ENCODE measurements at places on chromosomes 2 and 18.

DNA sequence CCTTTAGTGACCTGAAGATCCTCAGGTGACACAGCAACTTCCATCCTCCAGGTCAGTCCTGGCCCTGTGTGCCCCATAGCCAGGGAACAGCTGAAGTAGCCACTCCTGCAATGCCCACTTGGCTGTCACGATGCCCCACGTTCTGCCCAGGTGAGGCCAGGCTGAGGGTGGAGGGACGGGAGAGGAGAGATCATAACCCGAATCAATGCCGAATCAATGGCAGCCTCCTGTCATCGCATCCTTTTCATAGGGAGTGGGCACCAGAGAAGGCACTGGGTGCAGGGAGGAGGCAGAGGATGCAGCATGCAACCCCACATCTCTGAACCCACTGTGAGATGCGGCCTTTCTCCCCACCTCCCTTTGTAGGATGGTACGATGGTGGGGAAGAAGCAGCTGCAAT, 75.3 kb upstream of the EPC2 start:
- no peak for DNase-seq

- DNase-seq: no peak
Measured at GRCh38 chr2:189285349-189285748, 105.8 kb upstream of the COL5A2 start.

- DNase-seq: peak; percentile 67
Measured at GRCh38 chr2:231925303-231926179, 655 bp downstream of the NPPC start.

- DNase-seq: no peak
Measured at GRCh38 chr2:238743243-238744065, 104.4 kb upstream of the TWIST2 start.

- DNase-seq: no peak
Measured at GRCh38 chr2:212712991-212713390, 174.4 kb upstream of the ERBB4 start.

DNA sequence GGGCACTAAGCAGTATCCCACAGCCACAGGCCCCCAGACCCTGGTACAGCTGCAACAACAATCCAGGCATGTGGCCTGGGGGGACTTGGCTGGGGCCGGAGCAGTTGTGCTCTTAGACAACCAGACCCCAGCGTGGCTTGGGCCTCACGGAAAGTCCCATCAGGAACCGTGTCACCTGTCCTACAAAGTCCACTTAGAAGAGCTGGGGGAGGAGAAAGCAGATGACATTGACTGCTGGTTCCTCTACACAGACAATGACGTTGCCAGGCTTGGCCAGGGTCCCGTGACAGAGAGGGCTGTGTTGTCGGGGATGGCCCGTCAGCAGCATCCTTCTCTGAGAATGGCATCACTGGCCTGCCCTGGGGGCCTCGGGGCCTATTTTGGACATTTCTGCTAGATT, 124.5 kb downstream of the SEPTIN10 start:
- DNase-seq: no peak

DNA sequence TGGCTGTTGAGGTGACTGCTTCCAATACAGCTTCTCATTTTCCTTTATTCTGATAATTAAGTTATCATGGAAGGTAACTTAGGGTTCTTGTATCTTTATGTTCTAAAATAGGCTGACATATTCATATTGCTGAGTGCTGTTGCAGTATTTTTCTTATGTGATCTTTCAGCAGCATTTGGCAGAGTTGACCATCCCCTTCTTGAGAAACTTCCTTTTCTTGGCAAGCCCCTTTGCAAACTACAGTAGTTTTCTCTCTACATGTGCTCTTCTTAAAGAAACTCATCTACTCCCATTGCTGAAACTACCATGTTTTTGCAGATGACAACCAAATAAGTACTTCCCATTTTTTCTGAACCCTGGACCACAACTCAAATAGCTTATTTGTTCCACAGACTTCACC, 476.5 kb upstream of the TRIB2 start:
- DNase-seq: no peak

- no peak for DNase-seq
Measured at GRCh38 chr2:58137221-58137620, 90.6 kb downstream of the VRK2 start.

GRCh38 chr2:16639431-16639830, 26.2 kb downstream of the CYRIA start:
- DNase-seq: no peak

GRCh38 chr2:233968556-233968955, 51.4 kb downstream of the TRPM8 start:
- DNase-seq: no peak

- no peak for DNase-seq
Measured at GRCh38 chr2:20421988-20422370, 24.9 kb upstream of the RHOB start.

DNA sequence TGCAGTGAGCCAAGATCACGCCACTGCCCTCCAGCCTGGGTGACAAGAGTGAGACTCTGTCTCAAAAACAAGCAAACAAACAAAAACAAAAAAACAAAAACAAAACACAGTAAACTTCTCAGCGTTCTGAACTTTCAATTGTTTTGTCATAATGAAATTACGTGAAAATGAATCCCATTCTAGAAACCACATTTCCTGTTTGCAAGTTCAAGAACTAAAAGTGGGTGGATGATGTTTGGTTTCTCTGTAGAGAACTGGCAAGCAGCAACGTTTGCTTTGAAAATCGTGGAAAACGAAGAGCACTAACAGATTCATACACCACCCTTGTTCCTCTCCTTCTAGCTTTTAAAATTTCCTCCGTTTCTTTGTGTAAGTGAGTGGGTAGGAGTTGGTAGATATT, 226.1 kb upstream of the LYPD1 start:
- DNase-seq: no peak

DNA sequence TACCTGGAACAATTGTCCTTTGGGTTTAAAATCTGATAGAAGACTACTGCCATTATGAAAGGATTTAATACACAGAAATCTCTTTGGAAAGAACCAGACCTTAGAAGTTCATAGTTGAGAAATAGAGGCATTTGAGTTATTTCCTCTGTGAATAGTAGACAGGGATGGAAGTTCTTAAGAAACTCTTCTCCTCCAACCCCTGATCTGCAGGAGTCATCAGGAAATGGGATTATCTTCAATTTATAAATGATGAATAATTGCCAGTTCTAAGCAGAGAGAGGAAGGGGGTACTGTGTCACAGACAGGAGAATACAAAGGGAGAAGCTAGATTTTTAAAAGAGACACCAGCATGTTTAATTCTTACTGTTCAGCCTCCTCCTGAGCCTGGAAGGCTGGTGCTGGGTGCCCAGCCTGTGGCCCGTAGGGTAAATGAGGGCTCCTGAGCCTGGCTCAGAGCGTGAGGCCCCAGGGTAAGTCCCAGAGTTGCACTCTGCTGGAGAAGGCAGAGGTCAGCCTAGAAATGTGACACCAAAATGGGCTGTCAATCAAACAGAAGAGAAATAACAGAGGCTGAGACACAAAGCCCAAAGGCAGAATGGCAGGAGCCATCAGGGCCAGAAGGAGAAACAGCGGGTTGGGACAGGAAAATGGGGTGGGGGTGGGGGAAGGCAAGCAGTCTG, 58.2 kb upstream of the PKDCC start:
- no peak for DNase-seq

DNA sequence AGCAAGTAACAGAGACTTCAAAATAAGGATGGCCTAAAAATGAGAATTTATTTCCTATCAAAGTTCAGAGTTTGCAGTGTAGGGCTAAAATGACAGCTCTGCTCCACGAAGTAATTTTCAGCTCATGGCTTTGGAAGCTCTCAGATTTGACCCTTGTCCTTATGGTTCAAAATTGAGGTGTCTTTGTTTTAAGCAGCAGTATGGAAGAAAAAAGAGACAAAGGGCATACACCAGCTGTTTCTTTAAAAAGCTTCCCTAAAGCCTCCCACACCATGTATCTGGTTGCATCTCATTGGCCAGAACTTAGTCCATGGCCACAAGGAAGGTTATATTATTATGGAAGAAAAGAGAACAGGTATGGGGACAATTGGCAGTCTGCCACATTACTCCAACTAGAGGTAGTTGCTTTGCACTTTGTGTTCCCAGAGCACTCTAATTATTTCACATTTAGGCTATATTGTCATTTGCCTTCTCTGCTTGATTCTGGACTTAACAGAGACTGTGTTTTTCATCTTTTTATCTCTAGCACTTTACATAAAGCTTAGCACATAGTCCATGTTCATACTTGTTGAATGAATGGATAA, 180.4 kb downstream of the MCFD2 start:
- no peak for DNase-seq

DNA sequence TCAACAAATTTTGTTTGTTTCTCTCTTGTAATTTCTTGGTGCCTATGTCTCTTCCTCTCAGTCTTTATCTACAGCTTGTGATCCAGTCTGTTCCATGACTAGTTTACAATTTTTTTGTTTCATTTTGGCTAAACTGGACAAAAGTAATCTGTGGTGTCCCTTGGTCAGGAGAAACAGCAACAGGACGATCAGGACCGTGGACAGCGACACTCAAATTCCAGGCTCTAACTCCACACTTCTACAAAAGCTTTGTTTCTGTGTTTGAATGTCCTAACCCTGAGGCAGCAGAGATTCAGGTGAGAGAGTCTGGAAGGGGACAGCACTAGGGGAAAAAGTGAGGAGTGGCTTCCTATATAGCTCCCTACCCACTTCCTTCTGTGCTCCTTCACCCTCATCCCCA, 593.3 kb upstream of the FANCL start:
- no peak for DNase-seq

DNA sequence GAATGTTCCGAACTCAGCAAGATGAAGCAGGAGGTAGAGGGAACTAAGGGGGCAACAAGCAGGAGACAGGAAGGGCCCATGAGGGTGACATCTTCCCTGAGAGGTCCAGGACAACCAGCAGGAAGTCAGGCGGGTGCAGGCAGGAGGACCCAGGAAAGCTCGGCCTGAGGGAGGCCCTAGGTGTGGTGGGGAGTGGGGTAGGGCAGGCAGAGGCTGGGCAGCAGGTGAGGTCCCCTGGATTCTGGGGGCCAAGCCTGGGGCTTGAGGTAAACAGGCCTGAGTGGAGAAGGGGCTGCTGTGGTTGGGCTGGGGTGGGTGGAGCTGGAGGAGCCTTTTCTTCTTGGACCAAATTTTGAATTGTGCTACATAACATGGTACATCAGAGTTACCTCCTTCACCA, 4.1 kb upstream of the ALPG start:
- no peak for DNase-seq

GRCh38 chr2:164000176-164000575, 264.4 kb upstream of the FIGN start:
- DNase-seq: no peak

DNA sequence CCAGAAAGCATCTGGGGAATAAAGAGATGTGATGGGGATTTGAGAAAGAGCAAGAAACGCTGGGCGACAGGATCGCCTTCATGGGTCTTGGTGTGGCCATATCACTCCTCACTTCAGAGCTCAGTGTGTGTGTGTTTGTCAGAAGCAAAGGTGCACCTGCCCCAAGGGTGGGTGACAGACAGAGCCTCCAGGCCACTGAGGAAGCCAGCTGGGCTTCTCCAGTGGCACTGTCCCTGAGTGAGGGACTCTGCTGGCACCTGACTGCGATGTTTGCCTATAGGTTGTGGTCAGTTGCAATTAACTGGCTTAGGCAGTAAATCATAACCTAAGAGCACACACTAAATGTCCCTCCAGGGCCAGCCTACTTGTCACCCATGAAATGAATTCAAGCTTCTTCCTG, 23.5 kb upstream of the GNAL start:
- no peak for DNase-seq

DNA sequence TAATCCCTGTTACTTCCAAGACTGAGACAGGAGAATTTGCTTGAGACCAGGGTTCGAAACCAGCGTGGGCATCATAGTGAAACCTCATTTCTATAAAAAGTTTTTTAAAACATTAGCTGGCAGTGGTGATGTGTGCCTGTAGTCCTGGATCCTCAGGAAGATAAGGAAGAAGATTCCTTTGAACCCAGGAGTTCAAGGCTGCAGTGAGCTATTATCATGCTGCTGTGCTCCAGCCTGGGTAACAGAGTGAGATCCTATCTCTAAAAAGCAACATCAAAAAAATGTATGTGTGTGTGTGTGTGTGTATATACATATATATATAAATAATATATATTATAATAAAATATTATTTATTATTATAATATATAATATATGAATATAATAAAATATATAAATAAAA, 1417.6 kb upstream of the CDH2 start:
- DNase-seq: no peak

- no peak for DNase-seq
Measured at GRCh38 chr18:47587587-47587986, 336.1 kb upstream of the SKOR2 start.

DNA sequence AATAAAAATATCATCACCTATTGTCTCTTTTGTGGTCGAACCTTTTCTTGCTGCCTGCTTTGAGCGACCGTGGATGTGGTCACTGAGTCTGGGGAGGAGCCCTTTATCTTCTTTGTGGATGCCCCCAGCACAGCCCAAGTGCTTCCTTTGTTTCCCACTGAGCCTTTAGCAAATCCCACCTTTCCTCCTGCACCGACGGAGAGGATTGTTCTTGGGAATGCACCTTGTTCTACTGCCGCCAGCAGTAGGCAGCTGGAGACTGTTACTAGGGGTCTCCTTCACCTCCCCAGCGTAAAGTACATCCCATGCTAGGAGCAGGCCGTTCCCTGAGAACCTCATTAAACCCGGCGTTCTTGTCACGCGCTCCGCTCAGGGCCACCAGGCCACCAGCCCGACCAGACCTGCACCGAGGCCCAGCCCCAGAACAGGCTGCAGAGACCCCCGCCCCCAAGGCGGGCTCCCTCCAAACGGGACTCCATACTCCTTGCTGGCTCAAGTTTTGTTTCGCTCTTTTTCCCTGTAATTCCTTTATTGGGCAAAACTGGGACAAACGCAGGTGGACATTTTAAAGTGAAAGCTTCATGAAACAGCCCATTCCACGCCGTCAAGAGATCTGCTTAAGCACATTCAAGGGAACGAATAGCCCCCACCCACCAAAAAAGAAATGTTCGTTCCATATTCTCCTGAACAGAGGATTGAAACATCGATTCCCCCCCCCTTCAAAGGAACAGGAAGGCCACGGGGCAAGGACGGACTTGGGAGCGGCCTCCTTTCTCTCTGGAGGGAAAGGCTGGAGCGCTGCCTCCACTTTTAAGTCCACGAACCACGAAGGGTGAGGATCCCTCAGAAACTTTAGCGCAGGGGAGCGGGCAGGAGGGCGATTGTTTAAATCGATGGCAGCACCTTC, 1.1 kb upstream of the MAT2A start:
- DNase-seq: peak; percentile 17

DNA sequence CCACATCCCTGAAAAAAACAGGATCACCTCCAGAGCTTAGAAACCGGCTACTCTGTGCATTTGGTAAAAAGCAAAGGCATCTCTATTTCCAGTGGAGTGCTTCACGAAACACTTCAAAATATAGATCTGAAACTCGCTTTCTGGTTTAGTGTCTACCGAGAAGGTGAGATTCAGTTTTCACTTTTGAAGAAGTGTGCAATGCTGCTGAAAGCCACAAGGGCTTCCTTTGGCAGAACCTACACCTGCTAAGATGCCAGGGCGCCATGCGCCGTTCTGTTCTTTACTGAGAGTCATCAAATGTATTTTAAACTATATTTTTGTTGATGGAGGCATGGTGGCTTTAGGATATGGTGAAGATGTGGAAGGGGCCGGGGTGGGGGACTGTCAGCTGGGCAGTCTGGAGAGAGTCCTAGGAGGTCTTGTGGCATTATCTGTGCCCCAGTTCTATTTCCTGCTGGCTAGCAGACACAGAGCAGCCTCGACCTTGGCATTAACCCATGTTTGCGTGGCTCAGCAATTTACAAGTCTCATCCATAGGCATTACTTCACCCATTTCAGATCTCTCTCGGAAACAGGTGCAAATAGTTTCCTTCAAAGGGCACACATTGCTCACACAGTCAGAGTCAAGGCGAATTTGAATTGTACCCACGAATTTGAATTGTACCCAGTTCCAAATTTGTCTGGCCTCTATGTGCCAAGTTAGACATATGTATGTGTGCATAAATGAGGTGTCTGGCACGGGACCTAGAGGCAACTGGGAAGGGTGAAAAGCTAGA, 46.7 kb upstream of the KCNF1 start:
- DNase-seq: peak; percentile 11
